ENCODE measurements at places on chromosomes 3 and 15.
A peak's percentile ranks its signal among the peaks of the same experiment; 100 is the strongest.

GRCh38 chr15:64894395-64895056 lies 17.2 kb upstream of the ANKDD1A start:
- DNase-seq, result peak; percentile 60

DNA sequence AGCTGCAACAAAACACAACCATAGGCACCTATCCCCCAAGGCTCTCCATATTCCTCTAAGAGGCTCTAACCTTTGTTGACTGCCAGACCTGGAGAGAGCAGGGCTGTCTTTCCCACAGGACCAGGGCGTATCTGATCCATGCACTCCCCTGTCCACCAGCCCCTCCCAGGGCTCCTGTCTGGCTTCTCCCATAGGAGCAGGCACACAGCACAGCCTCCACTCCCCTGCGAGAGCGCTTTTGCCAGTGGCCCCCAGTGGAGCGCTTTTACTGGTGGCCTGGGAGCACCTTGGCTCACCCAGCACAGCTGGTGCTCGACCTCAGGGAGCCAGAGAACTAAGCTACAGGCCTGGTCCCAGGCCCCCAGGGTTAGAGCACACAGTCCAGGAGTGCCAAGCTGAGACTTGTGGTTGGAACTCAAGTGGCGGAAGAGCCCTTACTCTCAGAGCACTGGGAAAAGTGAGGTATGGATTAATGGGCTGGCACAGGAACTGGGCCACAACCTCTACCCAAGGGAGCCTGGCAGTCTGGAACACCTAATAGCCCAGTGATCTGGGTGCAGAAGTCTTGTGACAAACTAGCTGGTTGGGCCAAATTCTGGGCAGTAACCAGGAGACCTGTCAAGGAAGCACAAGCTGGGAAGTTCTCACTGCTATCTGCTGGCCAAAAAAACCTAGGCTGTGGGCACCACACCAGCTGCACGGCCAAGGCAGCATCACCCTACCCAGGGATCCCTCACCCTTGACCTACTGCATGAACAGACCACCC lies 79.6 kb downstream of the PPP2R3A start:
- DNase-seq, result no peak

- DNase-seq, result no peak
Measured at GRCh38 chr3:177448987-177449359, 251.7 kb upstream of the TBL1XR1 start.

DNA sequence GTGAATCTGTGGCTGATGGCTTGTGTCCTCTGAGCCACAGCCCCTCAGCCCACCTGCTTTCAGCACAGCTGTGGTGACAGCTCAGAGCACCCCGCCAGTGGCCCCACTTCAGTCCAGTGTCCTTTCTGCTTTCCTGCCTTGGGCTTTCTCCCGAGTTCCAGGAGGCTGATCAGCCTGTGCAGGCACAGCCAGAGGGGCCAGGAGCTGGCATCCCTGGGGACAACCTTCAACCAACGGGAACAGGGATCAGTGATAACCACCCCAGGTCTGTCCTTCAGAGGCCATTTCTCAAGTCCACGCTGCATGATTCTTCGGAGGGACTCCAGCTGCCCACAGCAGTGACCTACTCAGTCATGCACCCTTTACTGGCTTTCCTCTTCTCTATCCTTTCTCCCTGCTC lies 166.6 kb downstream of the RAB11A start:
- no peak for DNase-seq

- DNase-seq, result no peak
Measured at GRCh38 chr3:159974-160373, 36.6 kb upstream of the CHL1 start.

DNA sequence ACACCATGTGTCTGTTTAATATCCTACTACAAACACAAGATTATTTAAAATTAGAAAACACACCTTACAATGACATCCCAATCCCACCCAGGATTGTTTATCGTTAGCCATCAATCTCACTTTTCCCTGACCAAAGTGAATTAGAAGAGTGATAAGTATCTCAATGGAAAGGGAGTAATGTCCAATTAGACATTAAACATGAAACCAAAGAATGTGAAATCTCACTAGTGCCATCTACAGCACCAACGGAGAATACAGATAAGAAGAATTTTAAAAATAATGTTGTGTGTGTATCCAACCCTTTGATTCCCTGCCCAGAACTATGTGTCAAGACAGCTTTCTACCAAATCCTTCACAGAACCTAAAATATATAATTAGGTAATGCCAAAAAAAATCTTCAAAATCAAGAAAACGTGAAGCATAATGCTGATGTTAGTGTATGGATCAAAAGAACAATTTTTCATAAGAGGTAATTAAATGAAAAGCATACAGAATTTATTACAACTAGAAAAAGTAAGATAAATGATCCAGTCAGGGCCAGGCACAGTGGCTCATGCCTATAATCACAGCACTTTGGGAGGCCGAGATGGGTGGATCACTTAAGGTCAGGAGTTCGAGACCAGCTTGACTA lies 64.2 kb downstream of the SCAPER start:
- no peak for DNase-seq

GRCh38 chr3:150000641-150001040 lies 29.9 kb upstream of the PFN2 start:
- no peak for DNase-seq

DNA sequence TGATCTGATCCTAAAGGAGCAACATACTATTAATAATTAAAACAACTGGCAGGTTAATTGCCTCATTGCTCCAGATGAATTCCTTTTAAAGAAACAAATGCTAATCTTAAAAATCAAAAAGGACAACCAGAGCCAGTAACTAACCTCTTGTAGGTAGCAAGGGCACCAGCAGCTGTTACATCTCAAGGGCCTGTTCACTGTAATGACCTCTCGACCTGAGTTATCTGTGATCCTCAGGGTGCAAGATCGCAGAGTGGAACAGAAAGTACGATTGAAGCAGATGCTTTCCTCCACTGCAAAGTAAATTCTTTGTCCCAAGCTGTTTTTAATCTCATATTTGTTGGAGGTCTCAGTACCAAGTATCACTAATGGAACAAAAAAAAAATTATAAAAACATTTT lies 11.4 kb downstream of the PLSCR5 start:
- DNase-seq, result no peak

DNA sequence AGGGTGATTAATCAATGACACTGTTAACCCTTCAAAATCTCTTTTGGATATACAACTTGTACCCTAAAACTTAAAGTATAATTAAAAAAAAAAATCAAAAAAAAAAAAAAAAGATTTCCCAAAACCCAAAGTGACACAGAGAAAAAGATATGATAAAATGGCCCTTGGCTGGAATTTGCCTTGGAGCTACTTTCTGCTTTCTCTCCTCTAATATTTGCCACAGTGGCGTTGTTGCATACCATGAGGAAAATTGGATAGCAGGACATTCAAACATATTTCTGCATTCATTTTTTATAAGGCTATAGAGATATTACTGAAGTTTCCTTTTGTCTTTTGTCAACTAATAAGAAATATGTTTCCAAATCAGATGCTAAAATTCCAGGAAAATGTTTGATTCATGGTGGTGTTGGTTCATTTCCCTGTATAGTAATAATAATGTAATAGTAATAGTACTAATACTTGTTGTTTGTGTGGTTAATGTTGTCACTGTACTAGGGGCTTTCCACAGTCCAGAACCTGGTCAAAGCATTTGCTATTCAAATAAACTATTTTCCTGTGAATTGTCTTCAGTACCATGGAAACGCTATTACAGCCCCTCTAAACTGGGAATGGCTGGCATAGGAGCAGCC lies 441.3 kb upstream of the THBS1 start:
- no peak for DNase-seq

- no peak for DNase-seq
Measured at GRCh38 chr15:29854413-29854812, 32.1 kb upstream of the TJP1 start.

DNA sequence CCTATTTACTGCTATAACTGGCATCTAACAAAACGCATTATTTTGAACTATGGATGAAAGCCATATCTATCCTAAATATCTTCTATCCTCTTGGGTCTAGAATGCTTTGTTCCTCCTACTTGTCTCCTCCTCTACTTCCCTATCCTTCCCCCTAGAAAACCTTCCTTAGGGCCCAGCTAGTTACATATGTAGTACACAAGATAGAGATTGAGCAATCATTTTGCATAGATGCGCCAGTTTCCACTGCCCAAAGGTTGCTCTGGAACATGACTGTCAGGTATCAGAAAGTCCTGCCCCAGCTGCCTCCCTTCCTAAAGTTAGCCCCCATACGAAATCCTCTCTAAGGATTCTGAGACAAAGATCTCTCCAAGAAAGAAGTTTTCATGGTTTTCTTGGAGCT lies 55.1 kb downstream of the GPR160 start:
- no peak for DNase-seq

- DNase-seq, result no peak
Measured at GRCh38 chr15:43168192-43169107, 16.8 kb upstream of the CCNDBP1 start.

- DNase-seq, result no peak
Measured at GRCh38 chr3:13536432-13536831, 12.5 kb upstream of the FBLN2 start.

DNA sequence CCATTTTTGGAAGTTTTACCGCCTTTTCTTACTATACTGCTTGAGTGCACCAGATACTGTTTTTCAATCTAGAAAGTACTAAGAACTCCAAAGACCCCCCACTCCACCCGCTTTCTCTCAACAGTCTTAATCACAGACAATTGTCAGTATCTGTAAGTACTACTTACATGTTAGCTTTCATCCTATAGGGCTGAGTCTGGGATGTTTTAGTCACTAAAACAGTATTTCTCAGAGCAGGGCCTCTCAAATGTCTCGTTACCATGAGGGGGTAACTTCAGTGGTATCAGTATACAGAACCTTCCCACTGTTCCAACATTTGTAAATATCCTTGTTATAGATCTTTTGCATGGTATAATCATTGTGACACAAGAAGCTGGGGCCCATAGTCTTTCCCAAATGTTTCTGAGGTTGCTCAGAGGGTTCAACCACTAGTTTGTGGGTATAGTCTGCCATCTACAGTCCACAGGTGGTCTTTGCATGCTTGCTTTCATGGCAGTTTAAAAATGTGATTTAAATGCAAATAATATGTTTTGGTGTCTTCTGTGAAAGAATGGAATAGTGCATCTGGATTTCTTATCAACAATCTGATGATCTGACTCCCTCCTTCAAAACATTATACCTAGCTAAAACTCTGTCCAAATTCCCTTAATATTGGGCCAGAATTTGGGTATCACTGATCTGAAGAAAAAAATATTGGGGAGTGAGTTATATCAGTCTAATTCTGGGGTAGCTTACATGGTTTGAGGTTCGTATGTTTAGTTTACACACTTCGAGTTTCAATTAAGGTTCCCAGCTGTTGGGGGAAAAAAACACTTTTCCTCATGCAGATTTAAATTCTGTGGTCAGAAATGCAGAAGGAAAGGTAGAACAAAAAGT lies 18.0 kb upstream of the DNAJC13 start:
- DNase-seq, result no peak

DNA sequence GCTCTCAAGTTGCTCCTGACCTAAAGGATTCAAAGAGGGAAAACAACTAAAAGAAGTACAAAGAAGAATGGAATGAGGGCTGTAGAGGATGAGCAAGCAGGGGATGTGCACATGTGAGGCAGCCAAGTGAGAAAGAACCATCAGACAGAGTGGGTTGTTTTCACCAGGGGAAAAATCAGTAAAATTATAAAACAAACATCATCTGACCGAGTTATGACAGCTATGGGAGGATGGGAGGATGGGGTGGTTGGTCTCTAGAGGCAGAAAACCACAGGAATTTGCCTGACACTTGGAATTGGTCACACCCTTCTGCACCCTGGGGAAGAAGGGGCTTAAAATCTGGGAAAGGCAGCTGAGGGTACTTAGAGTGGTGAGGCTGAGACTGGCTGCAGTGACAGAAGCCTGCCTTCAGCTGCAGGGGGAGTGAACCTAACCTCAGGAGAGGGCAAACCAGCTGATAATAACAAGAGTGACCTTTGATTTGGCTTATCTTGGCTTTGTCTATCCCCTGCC lies 10.1 kb downstream of the ARHGAP31 start:
- no peak for DNase-seq

DNA sequence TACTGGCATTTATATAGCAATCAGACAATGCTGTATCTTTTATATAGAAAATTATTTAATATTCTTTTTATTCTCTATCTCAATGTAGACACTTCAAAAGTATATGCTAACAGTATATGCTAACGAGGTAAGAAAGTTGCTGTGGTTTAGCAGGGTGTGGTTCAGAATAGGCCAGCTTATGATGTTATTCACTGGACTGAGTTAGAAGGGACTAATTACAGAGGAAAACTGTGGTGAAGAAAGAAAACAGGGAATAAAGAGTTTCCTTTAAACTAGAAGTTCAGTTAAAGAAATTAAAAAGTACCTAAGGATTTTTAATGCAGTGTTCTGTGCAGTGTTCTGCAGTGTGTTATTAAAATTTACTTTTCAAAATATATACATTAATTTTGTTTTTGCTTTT lies 59.4 kb downstream of the MYO9A start:
- DNase-seq, result no peak
